ENCODE measurements at places on chromosomes 5 and 9.

- no peak for DNase-seq
Measured at GRCh38 chr5:102654559-102655349, 100.4 kb upstream of the PAM start.

- DNase-seq = no peak
Measured at GRCh38 chr9:16553869-16554540, 316.5 kb downstream of the BNC2 start.

GRCh38 chr9:14923701-14924100 lies 13.5 kb upstream of the FREM1 start:
- DNase-seq = no peak

- DNase-seq = no peak
Measured at GRCh38 chr5:10892147-10892910, 131.3 kb upstream of the DAP start.

- DNase-seq = no peak
Measured at GRCh38 chr5:155089643-155090042, 76.1 kb downstream of the KIF4B start.

DNA sequence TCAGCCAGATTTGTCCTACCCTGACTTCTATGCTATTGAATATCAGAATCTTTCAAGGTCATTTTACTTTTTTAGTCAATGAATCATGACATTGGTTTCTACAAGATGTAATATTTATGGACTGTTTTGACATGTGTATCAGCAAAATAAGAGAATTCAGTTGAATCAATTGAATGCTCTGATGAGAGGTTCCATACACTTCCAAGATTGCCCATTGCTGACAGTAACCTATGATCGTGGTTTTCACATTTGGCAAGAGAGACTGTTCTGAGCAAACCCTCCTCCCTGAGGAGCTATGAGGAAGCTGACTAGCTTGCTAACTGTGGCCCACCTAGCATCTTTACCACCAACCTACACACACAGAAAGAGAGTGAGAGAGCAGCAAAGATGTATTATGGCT lies 56.7 kb upstream of the FST start:
- DNase-seq = no peak

DNA sequence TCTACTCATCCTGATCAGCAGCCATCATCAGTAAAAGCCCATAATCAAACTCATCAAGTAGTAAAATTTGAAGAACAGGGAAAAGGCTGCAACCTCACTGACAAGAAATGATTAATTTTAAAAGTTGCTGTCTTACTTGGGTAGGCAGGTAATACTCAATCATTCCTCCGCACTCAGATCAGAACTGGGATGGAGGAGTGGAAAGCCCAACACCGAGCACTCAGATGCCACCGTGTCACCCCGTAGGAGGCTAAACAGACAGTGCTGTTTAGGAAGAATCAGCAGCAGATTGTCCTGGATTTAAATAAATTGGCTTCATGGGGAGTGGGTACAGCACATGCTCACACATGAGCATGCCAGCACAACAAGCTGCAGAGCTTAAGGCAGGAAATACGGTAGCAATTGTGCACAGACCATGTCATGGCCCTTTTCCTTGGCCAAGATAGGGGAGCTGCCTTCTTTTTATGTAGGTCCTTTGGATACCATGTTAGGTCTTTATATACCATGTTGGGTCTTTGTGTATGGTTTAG lies 92.6 kb upstream of the CDH6 start:
- DNase-seq = no peak

DNA sequence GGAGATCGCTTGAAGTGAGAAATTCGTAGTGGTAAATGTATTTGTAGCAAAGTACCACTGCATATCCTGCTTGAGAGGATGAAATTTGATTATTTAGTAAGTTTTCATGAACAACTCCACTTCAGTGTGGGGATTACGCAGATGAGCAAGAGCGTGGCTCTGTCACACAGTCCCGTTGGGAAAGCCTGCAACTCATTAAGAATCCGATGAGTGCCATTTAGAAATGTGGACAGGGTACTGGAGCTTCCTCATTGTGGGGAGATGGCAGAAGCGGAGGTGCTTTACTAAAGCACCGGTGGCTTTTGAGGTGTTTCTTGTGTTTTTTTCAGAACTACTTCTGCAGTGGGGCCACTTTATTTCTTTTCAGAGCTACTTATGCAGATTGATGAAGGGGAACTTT lies 1.4 kb downstream of the TJP2 start:
- no peak for DNase-seq

GRCh38 chr5:179120951-179121666 lies 60.9 kb downstream of the ZNF354C start:
- no peak for DNase-seq

DNA sequence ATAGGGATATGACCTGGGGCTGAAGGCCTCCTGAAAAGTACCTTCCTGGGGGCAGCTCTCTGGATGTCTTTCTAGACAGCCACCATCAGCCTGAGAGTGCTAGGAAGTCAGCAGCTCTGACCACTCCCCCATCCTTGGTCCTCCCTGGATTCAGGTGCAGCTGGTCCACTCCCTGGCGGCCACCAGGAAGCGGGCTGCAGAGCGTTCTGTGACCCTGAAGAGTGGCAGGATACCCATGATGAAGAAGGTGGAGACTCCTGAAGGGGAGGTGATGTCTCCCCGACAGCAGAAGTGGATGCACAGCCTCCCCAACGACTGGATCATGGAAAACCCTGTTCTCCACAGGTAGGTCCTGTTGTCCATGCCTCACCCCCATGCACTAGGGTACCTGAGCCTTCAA lies 1.8 kb downstream of the CCDC180 start:
- DNase-seq = no peak

- no peak for DNase-seq
Measured at GRCh38 chr5:73298772-73299630, 126.0 kb downstream of the TMEM174 start.

- DNase-seq = no peak
Measured at GRCh38 chr5:41253109-41253508, 39.8 kb upstream of the C6 start.

- no peak for DNase-seq
Measured at GRCh38 chr5:172791286-172791685, 20.3 kb upstream of the DUSP1 start.

DNA sequence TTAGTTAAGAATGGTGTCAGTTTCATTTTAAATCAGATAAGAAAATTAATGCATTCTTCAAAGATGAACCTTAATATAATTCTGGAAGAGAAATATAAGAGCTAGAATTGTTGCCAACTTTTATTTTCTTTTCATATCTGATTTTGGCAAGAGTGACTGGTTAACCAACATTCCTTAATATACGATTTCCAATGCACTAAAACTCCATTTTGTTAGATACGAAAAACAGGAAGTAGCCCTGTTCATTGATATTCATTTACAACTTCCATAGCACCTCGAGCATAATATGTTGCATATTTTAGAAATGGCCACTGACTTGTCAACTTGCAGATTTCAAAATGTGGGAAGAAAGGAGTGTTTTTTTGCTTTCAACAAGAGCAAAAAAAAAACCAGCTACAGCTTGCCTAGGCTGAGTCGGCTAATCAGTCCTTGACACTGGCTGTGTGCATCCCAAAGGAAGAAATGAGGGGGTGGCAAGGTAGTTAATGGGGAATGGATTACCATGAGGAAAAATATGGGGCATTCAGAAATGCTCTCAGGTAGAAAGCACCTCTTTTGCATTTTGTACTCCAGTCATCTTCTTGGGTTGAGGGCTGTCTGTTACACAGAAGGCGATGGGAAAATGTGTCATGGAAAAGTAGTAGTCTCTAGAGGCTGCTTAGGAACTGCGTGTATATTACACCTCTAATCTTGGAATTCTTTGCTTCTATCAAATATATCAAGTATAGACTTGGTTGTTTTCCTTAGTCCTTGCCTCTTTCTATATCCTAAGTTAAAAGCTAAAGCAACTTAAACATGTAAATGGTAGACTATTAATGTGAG lies 3.9 kb downstream of the MAP3K1 start:
- DNase-seq = no peak

DNA sequence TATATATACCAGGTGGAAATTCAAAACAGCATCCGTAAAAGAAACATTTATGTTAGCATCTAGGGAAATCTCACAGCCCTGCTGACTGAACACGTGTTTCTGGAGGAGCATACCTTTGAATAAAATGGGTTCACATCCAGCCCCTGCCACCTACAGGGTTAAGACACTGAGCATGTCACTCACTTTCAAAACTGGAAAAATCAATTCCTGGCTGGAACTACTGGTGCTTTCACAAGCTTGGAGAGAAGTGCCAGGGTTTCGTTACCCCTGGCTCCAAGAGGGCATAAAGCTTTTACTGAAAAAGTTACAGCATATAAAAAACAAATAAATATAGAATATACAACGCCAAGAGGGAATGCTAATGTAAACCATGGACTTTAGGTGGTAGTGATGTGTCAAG lies 48.0 kb downstream of the SERINC5 start:
- DNase-seq = no peak

GRCh38 chr5:153543288-153543687 lies 52.8 kb downstream of the GRIA1 start:
- no peak for DNase-seq

DNA sequence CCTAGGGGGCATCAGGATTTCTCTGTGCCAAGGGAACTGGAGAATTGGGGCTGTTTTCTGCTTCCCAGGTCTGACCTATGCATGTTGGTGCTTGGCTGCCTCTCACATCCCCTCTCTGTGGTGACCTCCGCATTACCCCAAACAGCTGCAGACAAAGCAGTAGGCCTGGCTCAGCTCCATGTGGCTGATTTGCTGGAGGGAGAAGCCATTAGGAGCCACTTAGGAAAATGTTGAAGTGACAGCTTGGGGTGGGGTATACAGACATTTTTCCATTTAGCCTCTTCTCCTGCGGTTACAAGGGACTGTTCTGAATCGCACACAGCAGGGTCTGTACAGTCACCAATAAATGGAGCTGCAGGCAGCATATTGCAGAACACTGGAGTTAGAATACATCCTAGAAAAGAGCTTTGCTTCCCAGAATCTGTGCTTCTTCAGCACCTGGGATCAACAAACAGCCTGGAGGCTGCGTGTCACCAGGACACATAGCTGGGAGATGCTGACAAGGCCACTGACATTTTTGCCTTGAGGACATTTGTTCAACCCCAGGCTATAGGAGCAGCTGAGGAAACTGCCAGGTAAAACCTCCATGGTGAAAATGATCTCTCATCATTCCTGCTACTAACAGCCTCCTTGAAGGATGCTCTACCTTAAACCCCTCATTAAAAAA lies 335.3 kb downstream of the DIRAS2 start:
- no peak for DNase-seq

DNA sequence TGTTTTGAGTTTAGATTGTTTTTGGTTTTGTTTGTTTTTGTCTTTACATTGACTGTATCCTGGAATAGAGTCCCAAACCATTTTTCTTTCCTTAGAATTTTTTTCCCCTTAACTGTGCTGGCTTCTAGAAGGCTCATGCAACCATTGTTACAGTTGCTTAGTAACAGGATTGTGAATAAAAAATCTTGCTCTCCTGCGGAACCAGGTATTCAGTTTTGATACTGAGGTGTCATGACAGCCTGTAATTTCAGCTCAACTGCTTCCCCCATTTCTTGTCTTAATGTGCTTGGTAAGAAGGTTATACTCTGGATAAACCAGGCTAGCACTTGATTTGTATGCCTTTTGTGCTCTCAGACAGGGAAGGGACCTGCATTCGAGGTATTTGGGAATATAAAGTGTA lies 42.1 kb downstream of the FOCAD start:
- no peak for DNase-seq

DNA sequence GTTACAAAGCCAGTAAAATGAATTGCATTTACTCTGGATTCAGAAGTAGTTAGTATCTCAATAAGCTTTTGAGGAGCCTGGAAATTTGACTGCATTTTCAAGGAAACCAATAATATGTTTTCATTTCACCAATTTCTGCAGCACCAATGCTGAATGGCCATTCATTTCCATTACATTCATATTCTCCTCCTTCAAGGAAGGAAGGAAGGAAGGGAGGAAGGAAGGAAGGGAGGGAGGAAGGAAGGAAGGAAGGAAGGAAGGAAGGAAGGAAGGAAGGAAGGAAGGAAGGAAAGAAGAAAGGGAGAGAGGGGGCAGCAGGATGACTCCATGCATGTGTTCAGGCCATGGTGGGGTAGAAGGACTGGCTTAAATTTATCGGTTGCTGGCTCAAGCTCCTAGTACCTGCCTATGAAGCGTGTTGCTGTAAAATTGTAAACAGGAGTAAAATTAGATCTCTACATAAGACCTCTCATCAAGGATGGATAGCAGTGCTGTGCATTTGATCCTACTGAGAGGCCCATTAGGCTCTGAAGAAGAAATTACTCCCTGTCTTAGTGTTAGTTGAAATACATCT lies 498.8 kb upstream of the TNC start:
- no peak for DNase-seq

GRCh38 chr9:98427491-98427890 lies 172.0 kb upstream of the TBC1D2 start:
- no peak for DNase-seq

DNA sequence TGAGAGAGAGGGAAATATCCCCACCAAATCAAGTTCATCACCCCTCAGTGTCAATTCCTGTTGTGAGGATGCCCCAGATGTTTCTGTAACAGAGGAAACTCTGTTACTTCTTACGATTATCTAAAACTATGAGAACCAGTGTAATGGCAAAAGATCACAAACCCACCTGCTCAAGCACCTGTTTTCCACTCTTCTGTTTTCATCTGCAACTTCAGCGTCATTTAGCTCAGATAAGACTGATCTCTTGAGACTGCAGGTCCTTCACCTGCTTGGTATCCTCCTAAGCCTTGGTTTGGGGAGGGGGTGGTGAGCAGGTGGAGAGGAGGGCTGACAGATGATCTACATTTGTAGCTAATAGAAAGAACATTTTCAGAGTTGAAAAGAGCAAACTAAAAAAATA lies 229.3 kb downstream of the SLF1 start:
- no peak for DNase-seq

- no peak for DNase-seq
Measured at GRCh38 chr9:110571801-110572483, 7.6 kb downstream of the SVEP1 start.

DNA sequence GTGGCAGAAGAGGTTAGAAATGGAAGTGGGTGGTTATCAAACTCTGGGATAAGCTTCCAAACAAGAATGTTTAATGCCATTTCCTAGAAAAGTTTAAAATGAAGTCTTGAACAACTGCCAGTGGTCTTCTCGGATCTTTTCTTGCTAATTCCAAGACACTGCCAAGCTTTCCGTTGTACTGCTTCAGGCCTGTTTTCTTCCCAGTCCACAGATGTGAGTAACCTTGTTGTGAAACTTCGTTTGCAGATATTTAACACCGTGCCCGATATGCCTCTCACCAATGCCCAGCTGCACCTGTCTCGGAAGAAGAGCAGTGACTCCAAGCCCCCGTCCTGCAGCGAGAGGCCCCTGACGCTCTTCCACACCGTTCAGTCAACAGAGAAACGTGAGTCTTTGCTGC lies 269.8 kb downstream of the NR3C1 start:
- no peak for DNase-seq

- no peak for DNase-seq
Measured at GRCh38 chr5:89097103-89097502, 214.1 kb upstream of the MEF2C start.

DNA sequence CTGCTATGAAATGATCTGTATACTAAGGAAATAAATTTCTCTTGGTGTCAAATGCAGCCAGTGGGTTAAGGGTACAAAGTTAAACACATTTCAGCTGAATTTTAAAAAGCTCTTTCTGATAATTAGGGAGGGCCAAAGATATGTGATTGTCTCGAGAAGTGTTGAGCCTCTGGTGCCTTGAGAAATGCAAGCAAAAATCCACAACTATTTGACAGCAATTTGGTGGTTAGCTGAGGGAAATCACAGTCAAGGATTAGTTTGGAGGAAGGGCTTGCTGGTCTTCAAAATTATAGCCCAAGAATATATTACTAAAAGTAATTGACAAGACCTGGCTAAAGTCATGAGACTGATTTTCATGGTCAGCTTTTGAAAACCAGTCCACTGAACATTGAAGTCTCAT lies 255.7 kb upstream of the PPP1R2B start:
- no peak for DNase-seq

Measured in amygdala (tissue), 56 donors.